ENCODE measurements at places on chromosomes 3 and 15.

GRCh38 chr3:58242340-58242739 is 4.7 kb downstream of the ABHD6 start:
- DNase-seq = no peak

DNA sequence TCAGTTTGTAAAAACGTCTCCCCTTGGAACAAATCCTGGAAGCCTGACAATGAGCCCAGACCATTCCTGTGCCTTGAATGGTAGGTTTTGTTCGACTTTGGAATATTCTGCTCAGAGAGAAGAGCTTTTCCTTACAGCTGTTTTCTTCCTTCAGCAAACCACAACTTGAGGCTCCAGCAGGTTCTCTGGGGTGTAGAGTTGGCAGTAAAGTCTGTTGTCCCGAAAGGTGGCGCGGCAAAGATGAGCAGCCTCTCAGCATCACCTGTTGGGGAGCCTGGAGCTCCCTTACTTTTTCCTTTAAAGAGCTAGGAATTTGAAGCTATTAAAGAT is 65.4 kb downstream of the BOC start:
- DNase-seq = no peak

- no peak for DNase-seq
These were observed 134.7 kb downstream of the P3H2 start for GRCh38 chr3:189985948-189986347.

DNA sequence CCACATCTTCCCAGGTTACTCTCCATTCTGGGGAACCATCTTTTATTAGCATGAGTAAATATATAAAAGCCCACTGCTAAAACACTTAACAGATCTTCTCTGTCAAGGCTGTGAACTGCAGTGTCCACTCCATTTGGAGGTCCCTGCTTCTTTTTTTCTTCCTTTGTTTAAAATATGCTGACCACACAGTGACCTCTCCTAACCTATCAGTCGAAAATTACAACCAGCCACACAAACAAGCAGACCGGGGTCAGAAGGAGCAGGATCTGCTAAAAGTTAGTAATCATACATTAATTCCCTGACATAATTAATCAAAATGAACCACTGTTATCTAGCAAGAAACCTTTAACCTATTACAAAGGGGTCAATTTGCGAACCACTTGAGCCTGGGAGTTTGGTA is 427.9 kb upstream of the NR2F2 start:
- DNase-seq = no peak

DNA sequence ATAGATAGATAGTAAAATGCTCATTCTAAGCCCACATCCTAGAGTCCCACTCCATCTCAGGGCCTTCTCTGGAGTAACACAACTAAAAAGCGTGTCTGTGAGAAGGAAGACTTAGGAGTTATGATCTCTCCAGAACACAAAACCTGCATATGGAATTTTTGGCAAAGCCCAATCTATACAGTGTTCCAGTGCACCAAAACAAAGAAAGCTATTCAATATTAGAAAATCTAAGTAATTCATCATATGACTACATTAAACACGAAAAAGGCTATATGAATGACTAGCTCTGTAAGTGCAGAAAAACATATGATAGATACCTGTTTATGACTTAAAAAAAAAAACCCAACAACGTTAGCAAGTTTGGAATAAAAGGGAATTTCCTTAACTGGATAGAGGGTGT is 27.7 kb downstream of the MTMR10 start:
- no peak for DNase-seq
